ENCODE measurements at places on chromosomes 11 and 22.

DNA sequence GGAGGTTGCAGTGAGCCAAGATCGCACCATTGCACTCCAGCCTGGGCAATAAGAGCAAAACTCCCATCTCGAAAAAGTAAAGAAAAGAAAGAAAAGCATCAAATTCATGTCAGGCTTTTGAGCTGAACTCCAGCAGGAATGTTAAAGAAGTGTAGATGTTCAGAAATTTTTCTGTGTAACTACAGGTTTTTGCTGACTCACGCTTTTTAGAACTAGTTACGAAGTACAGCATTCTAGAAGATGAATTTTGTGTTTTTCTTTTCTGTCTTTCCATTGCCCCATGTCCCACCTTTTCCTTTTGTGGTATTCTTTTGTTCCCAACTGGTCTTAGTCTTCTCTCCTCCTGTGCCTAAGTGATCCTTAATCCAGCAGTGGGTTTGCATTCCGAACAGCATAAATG is 56.0 kb upstream of the HORMAD2 start:
- DNase-seq: no peak

DNA sequence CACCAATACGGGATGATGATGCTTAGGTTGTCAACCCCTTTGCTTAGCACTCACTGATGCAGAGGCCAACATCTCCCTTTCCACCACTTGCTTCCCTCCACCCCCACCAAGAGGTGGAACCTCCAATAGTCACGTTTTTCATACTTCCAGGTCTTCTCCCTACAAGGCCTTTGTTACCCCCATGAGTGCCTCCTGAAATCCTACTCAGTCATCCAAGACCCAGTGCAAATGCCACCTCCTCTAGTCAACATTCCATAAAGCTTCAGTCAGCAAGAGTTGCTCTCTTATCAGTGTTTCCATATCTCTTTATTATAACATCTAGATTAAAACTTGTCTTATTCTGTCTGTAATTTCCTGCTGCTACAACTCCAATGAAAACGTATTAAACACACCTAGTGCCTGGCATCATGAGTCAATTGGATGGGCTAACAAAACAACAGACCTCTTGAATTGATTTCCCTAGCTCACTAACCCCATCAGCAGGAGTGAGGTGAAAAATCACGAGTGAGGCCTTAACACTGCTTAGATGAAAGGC is 370.7 kb upstream of the CCDC90B start:
- no peak for DNase-seq

GRCh38 chr11:134120143-134120850 is 51.4 kb downstream of the JAM3 start:
- peak; percentile 93 for DNase-seq

GRCh38 chr11:45872651-45873356 is 12.6 kb upstream of the MAPK8IP1 start:
- DNase-seq: peak; percentile 80

DNA sequence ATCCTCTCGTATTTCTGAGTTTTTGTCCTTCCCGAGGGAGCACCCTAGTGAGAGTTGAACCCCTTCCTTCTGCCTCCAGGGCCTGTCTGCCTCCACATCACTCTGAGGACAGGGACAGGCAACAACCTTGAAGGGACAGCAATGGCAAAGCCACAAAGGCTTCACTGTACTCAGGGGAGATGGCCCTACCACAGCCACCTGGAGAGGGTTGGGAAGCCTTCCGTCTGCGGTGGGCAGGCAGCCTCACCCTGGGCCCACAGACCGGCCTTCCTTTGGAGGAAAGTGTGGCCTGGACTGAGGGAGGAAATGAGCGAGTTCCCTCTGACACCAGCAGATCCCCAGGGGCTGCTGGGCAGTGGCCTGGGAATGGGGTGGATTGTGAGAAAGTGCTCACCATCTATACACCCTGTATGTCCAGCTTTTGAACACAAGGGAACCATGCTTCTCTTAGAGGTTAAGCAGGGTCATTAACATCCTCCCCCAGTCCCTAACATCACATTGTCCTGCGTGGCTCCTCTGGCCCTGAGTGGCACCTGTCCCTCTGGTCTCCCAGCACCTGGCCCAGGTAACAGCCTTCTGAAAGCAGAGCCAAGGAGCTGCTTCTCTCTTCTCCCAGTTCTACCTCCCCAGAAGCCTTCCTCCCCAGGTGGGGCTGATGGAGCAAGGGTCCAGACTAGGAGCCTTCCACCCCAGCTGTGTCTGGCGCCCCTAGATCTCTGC is 6.8 kb downstream of the SLC35C1 start:
- no peak for DNase-seq

Data from cardiac fibroblast (primary cell).